ENCODE measurements at places on chromosomes 7 and 10.

- DNase-seq = no peak
Measured at GRCh38 chr7:143362131-143363015, at the start of gene FAM131B. Gene FAM131B (minus strand): TSS chr7:143362713. CDS start chr7:143362603, 110 bp downstream.

DNA sequence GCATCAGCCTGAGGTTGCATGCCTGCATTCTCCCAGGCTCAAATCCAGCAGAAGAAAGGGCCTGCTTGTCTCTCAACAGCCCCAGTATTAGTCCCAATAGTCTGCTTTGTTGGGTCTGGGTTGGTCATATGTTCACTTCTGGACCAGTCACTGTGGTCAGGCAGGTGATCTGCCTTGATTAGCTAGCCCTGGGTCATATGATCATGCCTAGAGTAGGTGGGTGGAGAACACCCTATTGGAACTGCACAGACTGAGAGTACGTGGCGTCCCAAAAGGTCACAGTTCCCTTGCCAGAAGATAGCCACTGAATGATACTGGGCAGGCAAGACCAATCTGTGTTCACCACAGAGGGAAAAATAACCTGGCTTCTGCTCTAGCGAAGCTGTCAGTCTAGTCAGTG, 80.1 kb downstream of the SH2D4B start:
- DNase-seq = no peak

DNA sequence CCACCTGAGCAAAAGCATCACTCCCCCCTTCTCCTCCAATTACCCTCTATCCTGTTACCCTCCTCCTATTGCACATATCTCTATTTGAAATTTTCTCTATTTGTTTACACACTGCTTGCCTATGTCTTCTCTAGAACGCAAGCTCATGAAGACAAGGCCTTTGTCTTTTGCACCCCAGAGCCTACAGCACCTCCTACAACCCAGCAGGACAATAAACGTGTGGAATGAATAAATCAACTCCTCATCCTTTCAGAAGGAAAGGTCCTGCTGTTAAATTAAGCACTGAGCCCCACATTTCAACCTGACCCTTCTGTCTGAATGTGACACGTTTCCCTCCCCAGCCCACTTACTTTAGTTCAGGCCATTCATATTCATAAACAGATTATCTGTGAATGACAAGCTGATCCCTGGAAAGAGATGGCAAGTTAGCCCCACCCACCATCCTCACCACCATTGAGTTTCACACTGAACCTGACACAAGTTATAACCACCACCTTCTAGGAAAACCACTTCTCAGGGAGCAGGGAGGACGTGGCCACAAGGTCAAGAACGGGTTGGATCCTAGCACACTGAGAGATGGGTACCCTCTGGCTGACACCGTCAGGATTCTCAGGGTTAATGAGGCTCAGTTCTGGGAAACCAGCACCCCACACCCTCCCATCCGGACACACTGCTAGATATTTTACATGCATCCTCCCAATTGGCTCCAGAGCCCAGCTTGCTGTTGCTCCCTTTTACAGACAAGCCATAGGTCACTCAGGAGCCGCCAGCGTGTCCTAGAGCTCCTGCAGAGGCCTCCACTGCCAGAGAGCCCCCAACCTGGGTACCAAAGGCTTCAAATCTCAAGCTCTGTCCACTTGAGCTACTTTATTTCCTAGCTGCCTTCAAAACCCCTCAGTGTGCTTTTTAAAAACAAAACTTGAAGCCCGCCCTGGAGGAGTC, 934 bp downstream of the PRTFDC1 start:
- no peak for DNase-seq

DNA sequence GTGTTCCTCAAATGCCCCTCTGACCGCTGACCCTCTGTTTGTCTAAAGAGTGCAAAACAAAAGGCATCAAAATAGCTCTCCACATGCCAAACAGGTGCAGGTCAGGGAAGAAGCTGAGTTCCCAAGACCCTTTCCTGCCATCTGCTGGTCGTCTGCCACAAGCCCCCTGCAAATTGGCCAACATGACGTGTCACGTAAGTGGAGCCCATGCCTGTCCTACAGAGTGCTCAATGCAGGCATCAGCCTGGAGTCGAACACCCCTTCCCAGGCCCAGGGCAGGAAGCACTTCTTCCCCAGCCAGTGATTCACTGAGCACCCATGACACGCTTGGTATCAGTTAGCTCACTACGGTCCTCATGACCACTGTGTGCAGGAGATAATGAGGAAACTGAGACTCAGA, 14.1 kb downstream of the TMEM72 start:
- no peak for DNase-seq

GRCh38 chr10:16367621-16368292, 69.1 kb upstream of the PTER start:
- no peak for DNase-seq

GRCh38 chr7:103487419-103487818, 41.4 kb upstream of the SLC26A5 start:
- DNase-seq = no peak

- DNase-seq = no peak
Measured at GRCh38 chr10:32795598-32796183, 162.3 kb downstream of the ITGB1 start.

DNA sequence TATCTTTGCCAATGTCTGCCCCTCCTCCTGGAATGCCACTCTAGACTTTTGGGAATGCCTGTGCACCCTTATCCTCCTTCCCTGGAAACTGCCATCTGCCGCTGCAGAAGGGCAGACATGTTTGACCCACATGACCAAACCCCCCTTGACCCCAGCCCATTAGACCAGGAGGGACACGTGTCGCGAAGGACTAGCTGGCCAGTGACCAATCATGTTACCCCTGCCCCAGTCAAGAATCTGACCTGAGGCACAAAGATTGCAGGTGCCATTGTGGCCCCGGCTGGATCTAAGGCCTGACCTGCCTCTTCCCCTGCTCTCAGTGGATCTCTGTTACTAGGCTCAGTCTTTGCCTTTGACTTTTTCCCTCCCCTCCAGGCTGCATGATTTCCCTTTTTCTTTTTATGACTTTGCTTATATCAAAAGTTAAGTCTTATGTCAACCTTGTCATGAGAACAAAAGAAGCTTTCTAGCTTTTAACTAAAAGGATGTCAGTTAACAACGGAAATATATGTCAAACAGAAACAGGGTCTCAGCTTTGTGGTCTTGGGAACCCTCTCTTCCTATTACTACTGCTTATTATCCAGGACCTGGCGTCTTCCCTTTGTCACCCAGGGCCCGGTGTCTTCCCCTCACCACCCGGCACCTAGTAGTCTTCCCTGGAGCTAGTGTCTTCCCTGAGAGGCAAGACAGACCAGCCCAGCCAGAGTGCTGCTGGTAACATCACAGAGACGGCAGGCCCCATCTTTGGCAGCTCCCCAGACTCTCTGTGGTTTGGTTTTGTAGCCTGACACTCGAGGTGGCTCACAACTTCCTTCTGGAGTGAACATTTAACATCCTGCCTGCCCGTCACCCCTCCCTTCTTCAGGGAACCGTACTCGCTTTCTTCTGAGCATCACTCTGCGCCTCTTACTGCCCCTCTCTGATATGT, 24.4 kb upstream of the PPIF start:
- DNase-seq = no peak

- no peak for DNase-seq
Measured at GRCh38 chr10:118785551-118785950, 30.8 kb upstream of the CACUL1 start.

DNA sequence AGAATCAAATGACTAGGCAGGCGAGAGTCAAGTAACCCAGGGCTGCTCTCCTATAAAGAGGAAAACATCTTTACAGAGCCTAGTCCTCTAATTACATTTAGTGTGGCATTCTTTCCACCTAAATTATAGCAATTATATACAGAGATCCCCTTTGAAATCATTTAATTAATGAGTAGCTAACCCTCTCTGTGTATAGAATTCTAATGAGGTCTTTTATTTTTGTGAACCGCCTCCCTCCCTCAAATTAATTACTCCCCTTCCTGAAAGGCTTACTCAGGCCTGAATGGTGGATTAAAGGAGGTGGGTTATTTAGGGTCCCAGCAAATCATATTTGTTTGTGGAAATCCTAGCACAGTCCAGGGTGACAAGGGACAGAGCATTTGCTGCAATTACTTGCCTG, 551.8 kb downstream of the SORCS3 start:
- DNase-seq = no peak

GRCh38 chr10:25393621-25394020, 218.8 kb downstream of the GPR158 start:
- no peak for DNase-seq

DNA sequence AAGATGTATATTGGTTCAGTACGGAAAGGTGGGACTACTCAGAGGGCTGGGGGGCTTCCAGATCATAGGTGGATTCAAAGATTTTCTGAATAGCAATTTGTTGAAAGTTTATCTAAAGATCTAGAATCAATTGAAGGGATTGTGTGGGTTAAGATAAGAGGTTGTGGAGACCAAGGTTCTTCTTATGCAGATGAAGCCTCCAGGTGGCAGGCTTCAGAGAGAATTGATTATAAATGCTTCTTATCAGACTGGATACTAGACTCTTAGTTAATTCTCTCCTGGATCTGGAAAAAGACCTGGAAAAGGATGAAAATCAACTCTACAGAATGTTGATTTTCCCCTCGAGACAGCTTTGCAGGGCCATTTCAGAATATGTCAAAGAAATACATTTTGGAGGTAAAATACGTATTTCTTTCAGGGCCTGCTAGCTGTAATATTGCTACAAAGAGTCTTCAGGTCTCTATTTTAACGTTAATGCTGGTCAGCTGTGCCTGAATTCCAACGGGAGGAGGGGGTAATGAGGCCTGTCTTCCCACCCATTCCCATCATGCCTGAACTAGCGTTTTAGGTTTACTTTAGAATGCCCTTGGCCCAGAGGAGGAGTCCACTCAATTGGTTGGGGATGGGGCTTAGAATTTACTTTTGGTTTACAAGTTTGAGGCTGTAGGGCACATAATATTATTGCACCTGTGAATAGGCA, 12.8 kb upstream of the GPR15LG start:
- DNase-seq = no peak

DNA sequence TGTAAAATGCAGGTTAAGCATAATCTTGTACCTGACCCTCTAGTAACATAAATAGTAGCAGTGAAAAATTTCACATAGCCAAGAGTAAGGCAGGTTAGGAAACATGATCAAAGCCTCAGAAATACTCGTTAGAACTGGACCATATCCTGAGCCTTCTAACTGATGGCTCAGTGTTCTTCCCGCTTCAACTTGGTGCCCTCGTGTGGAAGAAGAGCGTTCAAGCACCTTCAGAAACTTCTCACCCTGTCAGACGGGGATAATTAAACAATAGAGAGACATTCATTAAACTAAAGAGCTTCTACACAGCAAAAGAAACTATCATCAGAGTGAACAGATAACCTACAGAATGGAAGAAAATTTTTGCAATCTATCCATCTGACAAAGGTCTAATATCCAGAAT, 124.5 kb downstream of the MYOF start:
- no peak for DNase-seq

- no peak for DNase-seq
Measured at GRCh38 chr7:74039337-74039736, 11.4 kb downstream of the ELN start.

- no peak for DNase-seq
Measured at GRCh38 chr7:106370542-106370941, 85.8 kb upstream of the NAMPT start.

DNA sequence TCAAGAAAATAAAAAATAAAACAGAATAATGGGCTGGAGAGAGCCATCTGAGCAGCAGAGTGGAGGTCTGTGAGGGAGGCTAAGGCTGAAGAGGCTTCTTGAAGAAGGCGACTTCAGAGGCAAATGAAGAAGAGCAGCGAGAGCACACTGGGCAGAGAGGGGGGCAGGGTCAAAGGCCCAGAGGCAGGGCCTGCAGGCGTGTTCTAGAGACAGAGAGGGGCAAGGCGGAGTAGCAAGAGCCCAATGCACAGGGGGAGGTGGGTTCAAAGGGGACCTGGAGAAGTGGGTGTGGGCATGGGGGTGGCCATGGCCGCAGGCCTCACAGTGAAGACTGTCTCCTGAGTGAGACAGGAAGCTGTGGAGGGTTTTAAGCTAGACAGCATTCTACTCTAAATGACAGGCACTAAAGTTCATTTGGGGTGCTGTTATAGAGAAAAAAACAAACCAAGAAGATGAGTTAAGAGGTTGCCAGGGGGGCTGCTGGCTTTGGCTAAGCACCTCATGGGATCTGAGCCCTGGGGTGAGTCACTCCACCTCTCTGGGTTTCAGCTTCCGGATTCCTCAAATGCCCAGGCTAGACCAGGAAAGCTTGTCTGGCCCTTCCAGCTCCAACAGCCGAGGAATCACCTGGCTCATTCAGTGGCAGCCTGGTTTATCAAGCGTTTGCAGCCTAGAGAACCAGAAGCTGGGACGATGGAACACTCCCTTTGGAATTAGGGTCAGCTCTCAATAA, 81.7 kb downstream of the DLG5 start:
- no peak for DNase-seq

DNA sequence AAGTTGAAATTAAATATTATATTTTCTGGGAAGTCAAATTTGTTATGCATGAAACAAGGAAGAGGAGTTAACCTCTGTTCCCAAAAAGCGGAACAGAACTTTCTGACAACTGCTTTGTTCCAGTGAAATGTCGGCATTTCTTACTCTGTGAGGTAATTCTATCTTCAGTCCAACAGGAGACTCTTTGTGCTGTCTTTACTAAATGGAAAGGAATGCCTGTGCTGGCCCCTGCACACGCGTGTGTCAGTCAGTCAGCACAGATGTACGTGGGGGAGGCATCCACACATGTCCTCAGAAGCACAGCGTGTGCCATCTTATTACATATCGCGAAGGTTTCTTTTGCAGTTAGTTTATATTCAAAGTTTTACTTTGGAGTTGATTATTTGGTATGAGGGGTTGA, 37.5 kb downstream of the NET1 start:
- DNase-seq = no peak

DNA sequence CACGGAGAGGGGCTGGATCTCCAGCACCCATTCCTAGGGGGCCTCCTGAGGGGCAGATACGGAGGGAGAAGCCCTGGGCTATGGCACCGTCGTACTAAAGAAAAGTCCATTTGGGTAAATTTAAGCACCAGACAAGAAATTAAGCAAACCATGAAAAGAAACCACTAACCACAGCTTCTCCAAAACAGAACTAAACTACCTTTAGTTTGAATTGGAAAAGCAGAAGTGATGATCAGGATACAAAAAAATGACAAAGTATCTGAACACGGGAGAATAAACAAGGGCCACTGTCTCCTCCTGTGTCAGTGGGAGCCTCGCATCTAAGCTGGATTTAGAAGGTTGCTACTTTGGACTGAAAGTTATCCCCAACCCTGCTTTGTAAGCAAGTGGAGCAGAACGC, 69.1 kb downstream of the DIP2C start:
- DNase-seq = no peak

GRCh38 chr10:88881320-88881719, 1.3 kb downstream of the STAMBPL1 start:
- DNase-seq = no peak

DNA sequence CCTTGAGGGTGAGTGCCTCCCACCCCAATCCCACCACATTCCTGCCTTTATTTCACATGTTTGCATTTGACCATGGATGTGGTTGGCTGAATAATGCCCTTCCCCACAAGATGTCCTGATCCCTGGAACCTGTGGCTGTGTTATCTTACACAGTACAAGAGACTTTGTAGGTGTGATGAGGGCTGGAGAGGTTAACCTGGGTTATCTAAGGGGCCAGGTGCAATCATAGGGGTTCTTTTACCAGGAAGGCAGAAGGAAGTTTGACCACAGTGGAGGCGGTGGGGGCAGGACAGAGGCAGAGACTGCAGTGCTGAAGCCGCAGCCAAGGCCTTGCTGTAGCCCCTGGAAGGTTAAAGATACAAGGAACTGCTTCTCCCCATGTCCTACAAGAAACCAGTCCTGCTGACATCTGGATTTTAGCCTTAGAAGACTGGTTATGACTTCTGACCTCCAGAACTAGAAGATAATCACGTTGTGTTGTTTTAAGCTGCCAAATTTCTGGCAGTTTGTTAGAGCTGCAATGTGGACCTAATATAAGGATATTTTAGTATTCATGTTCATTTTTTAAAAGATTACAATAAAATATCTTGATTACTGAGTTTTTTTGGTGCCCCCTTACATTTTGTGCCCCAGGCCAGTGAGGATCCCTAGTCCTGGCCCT, 136.6 kb downstream of the ARHGAP22 start:
- DNase-seq = no peak

Measured in substantia nigra (tissue), 51 donors.